ENCODE measurements at places on chromosomes 5 and 9.

DNA sequence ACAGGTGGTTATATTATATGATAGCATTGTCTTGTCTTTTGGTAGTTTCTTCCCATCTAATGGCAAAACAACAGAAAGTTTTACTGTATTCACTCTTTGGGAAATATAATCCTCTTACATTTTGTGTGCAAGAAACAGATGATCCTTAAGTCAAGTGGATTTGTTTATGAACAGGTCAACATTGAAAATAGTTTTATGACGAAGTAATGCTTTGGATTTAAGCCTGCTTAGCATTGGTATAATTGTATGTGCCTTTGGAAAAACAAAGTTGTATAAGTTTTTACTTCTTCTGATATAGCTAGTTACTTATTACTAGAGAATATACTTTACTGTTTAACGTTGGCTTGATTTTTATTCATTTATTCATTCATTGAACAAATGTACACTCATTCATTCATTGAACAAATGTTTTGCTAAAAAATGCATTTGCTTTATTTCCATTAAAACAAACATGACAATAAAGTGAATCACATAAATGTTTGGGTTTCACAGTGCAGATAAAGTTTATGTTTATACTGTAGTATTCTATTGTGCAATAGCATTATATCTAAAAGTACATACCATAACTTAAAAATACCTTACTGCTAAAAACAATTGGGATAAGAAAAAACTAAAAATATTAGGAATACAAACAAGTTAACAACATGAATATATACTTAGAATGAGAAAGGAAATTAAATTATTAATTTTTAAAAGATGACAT is 12.3 kb downstream of the SGCD start:
- no peak for DNase-seq

GRCh38 chr5:68644971-68645370 is 429.4 kb downstream of the PIK3R1 start:
- no peak for DNase-seq

GRCh38 chr9:38619556-38620447 is 594 bp downstream of the ANKRD18A start:
- DNase-seq = no peak

GRCh38 chr9:36150574-36151315 is 14.2 kb downstream of the GLIPR2 start:
- DNase-seq = no peak

DNA sequence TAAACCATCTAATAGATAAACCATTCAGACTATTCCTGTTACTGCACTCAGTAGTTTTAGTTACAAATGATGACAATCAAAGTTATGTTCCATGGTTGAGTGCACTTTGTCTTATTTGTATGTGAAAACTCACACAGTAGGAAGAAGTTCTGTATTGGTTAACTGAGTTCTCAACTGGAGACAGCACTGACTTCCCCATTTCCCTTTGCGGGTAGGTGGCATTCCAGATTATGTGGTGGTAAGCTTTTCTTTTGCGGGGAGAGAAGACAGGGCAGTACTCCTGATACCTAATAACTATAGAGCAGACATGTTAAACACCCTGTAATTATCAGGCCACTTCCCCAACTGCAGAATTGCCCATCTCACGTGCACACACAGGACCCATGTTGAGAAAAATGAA is 24.4 kb downstream of the TARS1 start:
- DNase-seq = no peak

DNA sequence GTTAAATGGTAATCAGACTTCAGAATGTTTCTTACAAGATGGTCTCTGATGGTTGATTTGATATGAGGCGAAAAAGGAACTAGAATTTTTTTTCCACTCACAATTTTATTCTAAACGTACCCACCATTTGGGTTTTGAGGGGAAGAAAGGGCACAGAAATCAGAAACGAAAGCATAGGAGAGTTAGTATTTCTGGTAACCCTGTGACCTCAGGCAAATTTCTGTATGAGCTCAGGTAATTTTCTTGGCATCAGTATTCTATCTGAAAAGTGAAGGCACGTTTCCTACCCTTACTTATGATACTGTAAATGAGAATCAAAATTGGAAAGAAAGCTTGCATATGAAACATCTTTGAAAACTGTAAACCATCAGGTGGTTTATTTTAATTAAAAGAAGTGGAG is 26.5 kb downstream of the TMEFF1 start:
- no peak for DNase-seq
